ENCODE measurements at places on chromosomes 3 and 15.

DNA sequence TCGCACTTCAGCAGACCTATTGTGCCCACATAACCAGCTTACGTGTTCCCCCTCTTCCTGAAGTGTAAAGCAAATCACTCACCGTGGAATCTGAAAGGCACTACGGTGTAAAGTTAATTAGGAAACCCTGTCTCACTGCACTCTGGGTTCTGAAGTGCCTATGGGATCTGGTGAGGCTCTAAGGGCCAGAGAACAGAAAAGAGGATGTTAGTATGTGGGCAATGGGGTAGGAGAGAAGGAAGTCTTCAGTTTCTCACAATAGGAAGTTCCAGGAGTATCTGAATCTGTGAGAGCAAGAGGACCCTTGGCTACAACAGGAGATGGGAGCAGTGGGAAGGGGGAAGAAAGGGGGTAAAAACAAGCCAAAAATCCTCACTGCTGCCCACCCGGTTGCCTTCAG is 71.4 kb downstream of the ITGB5 start:
- no peak for DNase-seq

DNA sequence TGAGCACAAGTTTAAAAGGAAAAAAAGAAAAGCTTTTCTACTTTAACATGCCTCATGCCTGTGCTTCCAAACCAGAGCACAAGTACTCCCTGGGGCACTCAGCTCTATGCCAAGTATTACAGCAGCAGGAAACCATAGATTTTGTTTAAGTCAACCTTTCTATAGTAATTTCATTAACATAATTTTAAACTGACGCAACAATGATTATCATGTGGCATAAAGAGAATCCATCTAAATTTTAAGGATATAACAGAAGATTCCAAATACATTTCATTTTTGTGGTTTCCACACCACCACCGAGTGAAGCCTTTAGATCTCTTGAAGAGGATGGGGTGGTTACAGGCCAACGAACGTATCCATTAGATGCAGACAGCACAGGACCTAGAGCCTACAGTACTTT is 112.1 kb downstream of the TNIK start:
- DNase-seq: no peak

DNA sequence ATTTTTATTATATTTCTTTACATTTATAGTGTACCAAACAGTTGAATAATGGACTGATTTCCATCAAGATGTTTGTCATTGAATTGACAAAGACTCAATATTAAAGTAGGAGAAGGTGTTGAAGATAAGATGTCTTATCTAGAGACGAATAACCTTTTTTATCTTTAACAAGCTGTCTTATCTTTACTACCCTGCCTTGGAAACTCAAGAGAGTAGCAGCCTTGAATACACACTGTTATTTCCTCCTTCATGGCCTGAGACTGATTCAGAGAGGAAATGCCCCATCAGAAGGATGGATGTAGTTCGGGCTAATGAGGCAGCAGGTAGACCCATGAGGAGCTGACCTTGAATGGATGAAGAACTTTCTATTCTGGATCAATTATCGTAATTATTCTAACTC is 365.1 kb upstream of the SEMA6D start:
- DNase-seq: no peak

- DNase-seq: no peak
Observed at GRCh38 chr15:59396211-59396610, 23.5 kb upstream of the MYO1E start.

DNA sequence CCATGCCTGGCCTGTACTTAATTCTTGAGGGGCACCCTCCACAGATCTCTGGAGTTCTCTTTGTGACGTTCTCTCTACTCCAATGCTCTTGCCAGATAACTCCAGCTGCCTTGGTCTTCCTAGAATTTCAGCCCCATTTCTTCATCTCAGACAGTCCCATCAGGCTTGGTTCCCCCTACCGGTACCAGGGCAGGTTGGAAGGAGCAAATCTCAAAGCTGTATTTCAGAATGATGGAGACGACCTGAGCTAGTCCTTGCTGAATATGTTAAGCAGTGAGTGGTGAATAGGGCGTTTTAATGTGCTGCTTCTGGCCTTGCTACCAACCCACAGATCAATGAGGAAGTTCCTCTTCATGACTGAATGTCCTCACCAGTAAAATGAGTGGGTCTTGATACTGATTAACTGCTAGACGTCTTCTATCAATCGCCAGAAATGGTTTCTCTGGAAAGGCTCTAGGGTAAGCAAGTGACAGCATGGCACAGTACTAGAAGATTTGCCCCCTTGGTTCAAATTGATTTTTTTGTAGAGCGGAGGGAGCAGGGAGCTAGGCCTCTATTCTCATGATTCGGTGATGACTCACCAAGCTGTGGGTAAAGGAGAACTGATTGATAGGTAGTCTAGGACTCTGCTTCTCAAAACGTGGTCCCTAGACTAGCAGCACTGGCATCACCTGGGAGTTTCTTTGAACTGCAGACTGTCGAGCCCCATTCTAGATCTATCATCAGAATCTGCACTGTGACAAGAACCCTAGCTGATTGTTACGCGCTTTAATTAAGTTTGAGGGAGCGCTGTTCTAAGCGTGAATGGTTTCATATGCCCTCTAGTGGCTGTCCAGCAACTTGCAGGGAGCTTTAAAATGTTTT is 67.8 kb downstream of the UBP1 start:
- DNase-seq: peak; percentile 49

All from activated CD4-positive, alpha-beta memory T cell treated with anti-CD3 and anti-CD28 coated beads for 36 hours (primary cell).